Neural progenitor cell (in vitro differentiated cells): ENCODE measurements at places on chromosomes 7 and 10.

DNA sequence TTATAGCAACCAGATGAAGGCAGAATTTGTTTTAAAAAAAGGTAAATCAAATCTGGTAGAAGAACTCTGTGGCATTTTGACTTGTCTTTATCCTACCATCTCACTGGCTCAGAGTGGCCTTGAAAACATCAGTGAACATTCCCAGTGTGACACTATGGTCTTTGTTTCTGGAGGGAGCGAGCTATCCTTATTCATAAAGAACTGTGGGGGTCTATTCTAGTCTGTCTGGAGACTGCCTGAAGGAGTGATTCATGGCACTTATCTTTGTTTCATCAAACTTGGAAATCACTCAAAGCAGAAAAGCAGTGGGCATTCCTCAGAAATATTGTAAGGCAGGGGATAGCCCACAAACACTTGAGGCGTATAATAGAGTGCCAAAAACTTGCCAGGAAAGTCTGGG lies 719.1 kb downstream of the PCDH15 start:
- DNase-seq: peak; percentile 23

DNA sequence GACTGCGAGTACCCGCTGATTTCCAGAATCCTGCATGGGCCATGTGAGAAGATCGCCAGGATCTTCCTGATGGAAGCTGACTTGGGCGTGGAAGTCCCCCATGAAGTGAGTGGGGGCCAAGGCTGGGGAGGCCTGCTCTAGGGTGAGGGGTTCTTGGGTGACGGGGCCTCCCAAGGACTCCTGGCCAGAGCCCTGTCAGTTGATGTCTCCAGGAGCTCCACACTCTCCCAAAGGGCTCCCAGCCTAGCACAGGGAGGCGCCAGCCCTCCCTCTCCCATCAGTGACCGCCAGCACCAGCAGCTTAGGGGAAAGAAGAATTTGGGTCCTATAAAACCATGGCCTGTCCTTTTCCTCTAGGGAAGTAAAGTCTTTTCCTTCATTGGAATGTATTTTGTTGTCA lies 9.8 kb upstream of the ZNF22 start:
- DNase-seq: no peak

GRCh38 chr10:82680608-82681007 lies 805.6 kb downstream of the NRG3 start:
- no peak for DNase-seq

DNA sequence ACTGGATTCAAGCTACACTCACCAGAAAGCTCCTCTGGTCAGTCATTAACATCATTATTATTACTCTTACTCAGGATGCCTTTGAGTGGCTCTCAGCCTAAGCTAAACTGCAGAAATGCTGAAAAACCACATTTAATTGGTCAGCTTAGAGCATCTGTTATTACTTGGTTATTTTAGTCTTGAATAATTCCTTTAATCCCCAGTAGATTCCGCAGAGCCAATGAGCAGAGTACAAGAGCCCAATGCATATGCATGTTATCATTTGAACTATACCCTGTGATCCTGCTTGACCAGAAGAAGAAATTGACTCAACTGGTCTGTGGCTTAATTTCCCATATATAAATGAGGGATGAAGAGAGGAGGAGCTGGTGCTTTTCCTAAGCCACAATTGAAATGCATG lies 417.6 kb upstream of the C7orf33 start:
- no peak for DNase-seq

GRCh38 chr7:98283127-98283886 lies 1.8 kb downstream of the BRI3 start:
- DNase-seq: no peak

DNA sequence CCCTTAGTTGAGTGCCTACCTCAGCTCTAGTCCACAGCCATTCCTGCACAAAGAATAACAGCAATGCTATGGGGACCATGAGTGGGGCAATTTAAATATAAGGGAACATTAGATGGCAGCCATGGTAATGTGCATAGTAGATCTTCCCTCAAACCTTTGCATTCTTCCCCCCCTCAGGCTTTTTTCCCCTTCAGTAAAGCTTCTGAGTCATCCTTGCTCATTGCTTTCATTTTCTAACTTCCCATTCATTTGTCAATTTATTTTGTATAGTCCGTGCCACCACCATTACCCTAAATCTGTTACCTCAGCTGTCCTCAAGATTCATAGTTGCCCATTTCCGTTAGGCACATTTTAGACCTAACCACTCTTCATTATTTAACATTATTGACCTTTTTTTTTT lies 10.7 kb downstream of the HECTD2 start:
- no peak for DNase-seq

GRCh38 chr7:140121326-140121725 lies 55.5 kb downstream of the KDM7A start:
- DNase-seq: no peak

- DNase-seq: no peak
These were observed 772.3 kb upstream of the GHITM start for GRCh38 chr10:83367036-83367435.

DNA sequence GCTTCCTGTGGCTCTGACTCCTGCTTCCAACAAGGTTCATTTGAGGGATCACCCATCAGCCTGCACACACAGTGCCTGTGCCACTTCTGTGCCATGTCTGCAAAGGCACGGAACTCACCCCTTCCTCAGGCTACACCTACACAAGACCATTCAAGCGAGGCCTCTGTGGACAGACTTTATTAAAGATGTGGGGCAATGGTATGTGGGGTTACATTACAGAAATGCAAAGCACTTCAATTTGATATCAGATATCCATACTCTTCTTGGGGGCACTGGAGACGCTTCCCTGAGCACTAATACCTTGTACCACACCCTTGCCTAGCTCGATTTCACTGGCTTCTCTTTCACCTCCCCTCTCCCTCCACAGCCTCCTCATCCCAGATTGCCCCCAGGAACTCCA lies 84.4 kb upstream of the FGL2 start:
- DNase-seq: no peak

DNA sequence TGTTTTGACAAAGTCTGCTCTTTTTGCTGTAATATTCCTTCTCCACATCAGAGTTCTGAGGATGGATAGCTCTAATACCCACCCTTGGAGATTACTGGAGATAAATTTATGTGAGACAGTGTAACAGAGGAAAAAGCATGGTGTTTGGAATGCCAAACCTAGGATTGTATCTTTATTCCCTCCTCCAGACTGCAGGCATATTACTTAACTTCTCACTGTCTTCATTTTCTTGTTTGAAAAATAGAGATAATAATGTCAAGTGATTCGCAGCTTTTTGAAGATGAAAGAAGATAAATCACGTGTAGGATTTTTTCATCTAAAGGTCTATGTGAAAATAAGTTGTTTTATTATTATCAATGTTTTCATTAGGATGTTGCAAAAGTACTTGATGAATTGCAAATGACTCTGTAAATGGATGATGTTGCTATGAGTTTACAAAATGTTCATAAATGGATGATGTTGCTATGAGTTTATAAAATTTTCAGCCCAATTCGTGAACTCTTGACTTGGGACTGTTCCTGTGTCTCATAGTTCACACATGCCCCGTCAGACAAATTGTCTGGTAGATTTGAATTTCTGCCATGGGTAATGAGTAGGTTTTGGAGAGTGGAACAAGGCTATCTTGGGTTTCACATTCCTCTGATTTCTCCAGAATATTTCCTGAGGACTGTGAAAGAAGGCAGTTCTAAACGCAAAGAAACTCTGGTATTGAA lies 113.1 kb upstream of the IGFBP3 start:
- DNase-seq: no peak

DNA sequence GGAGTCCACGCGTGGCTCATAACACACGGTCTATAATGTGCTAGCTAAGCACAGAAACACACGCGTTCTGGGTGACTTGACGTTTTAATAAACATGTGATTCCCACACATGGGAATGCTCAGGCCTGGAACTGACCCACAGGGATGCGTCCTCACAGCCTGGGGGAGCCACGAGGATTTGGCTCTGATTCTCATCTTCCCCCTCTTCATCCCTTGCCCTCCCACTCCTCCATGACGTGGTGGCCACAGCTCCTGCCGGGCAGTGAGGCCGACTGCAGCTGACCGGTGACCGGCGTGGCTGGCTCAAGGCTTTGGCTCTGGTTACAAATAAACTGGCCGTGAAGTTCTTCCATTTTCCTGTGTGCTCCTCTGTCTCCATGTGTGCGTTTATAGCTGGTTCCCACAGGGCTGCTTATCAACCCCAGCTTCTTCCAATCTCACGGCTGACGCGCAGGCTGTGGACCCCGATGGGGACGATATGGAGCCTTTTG lies 40.9 kb upstream of the KLF6 start:
- DNase-seq: no peak

DNA sequence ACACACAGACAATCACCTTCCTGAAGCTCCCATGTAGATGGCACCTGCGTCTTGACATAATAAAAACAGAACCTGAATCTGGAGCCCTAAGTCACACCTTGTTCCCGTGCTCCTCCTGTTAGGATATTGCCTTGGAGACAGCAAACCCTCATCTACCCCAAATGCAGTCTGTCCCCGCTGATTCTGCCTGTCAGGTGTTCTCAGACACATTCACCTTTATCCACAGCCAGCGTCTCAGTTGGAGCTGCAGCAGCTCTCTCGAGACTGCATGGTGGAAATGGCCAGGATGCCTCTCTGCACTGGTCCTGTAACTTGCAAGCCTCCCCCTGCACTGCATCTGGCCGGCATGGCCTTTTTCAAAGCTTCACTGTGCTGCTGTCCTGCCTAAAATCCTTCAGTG lies 218.0 kb upstream of the ZNF32 start:
- DNase-seq: no peak

DNA sequence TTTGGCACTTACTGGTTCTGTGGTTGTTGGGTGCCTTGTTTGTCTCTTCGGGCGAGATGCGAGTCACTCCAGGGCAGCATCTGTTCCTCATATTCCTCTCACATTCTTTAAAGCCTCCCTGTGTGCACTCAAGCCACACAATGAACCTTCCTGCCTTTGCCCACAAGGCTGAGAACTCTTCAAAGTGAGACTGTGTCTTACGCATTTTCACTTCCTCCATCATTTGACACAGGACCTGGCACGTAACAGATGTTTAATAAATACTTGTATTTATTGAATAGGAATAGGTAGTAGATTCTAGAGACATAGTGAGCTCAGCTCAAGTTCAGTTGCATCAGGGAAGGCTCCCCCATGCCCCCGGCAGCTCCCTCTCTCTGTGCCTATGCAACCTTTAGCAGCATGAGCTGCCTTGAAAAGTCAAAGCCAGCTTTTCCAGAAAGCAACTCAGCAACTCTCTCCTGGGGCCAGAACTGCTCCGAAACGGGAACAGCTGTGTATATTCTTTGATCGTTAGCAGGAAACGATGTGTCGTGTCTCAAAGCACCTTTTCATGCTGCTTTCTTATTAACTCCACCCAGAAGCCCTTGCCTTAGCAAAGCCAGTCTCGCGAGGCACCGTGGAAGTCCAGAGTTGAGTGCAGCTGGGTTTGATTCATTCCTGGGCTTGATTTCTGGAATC lies 97.5 kb downstream of the PFKFB3 start:
- DNase-seq: no peak

- DNase-seq: no peak
These were observed 17.2 kb upstream of the FXYD4 start for GRCh38 chr10:43354330-43354635.

GRCh38 chr10:124493214-124493882 lies 31.7 kb downstream of the LHPP start:
- no peak for DNase-seq

DNA sequence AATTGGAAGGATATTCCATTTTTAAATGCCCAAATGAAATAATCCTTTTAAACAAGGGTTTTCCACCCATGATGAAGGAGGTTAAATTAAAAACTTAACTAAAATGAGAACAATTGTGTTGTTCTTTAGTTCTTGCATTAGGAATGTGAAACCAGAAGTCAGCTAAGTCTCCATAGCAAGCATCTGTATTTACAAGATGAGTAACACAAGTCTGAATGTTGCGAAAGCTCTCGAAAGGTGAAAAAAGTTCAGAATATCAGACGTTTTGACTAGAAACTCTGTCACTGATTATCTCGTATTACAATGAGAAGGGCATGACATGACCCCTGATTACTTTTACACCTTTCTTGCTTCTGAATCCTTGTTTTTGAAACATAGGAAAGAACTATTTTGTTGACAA lies 149.6 kb downstream of the BICC1 start:
- DNase-seq: no peak

GRCh38 chr7:52168085-52168484 lies 851.5 kb upstream of the COBL start:
- DNase-seq: peak; percentile 37

GRCh38 chr7:90736968-90737939 lies 141.1 kb downstream of the CDK14 start:
- DNase-seq: no peak

- no peak for DNase-seq
These were observed 50.8 kb downstream of the GSDME start for GRCh38 chr7:24706211-24707170.

DNA sequence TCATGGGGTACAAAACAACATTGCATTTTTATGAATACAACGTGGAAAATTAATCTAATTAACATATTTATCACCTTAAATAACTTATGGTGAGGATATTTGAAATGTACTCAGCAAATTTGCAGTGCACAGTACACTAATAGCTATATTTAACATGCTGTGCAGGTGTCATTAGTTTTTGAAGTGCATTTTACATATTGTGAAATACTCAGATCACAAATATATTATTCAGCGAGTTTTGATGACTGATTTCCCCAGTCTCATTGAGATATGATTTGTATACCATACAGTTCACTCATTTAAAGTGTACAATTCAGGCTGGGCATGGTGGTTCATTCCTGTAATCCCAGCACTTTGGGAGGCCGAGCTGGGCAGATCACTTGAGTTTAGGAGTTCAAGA lies 59.5 kb downstream of the TET1 start:
- DNase-seq: no peak

GRCh38 chr7:88306590-88307048 lies at the start of gene STEAP4:
STEAP4 (minus strand) TSS chr7:88306894; CDS start chr7:88284269, 22,625 bp downstream.
- DNase-seq: peak; percentile 71

DNA sequence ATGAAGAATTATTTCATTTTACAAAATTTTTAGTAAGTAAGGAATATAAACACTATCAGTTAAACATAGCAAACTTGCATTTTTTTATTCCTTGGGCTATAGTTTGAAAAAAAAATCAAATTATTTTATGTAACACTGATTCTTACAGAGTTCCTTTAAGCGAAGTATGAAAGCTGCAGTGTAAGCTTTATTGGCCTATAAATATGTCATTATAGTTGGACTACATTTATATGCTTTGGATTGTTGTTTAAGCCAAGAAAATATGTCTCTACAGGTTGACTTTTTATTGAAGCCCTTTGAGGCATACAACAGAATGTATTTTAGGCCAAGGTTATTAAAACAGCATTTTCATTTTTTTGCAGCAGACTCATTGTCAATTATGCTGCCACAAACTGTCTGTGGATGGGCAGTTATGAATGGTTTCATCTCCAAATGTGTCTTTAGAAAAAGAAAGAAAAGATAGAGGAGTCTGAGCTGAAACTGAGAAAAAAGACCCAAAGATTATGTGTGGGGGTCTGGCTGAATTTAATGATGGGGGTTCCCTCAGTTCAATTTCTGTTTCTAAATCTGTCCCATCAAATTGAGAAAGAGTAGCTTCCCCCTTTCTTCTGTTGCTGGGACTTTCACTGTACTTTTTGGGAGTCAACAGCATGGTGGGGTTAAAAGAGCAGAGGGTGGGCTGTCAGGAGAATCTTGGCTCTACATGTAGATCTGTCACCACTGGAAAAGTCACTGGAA lies 43.1 kb downstream of the ARID5B start:
- DNase-seq: no peak
